NCI-H526 (cell line): ENCODE measurements at places on chromosomes 11 and 22.
A peak's percentile ranks its signal among the peaks of the same experiment; 100 is the strongest.

DNA sequence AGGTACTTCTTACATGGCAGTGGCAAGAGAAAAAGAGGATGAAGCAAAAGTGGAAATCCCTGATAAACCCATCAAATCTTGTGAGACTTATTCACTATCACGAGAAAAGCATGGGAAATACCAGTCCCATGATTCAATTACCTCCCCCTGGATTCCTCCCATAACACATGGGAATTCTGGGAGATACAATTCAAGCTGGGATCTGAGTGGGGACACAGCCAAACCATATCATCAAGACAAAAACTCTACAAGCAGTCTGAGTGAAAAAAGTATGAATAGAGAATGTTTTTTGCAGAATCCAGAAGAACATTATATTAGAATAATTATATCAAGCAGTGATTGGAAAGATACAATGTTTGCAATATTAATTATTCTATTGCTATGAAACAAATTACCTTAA lies 893.7 kb downstream of the FAM181B start:
- DNase-seq: no peak

DNA sequence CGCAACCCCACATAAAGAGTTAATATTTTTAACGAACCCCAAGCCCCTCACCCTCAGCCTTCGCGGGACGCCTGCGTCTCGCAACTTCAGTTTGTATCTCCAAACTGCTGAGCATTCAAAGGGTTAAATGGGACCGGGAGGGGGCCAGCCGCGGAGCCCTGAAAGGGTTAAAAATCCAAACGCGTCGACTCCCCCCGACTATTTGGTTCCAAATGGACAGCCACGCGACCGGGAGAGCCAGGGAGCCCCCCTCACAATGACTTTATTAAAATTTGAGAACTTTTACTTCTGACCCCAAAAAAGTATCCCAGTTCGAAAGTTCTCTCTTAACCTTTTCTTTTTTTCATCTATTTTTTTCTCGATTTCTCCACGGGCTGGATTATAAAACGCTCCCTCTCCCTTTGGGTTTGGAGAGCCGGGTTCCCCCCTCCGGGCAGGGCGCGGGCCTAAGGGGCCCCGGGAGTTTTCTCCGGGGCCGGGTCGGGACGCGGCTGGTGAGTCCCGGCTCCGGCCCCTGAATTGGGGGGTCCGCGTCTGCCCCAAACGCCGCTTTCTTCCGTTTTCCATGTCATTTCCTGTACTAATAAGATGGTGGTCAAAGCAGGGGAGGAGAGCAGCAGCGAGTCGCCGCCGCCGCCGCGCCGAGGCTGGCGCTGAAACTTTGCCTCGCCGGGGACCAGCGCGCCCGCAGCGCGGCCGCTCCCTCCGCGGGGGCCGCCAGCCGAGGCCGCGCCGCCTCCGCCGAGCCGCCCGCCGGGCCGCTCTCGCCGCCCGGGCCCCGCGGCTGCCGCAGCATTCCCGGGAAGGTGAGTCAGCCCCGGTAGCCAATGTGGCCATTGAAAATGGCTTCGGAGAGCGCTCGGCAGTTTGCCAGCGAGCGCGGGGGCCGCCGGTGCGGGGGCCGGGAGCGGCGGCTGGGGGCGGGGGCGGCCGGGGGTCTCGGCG lies at the start of gene PRDM11:
Gene PRDM11 (plus strand): TSS at position 568 of the 945 bp plus-strand sequence. CDS start 35,128 bp downstream, outside the sequence.
- no peak for DNase-seq

DNA sequence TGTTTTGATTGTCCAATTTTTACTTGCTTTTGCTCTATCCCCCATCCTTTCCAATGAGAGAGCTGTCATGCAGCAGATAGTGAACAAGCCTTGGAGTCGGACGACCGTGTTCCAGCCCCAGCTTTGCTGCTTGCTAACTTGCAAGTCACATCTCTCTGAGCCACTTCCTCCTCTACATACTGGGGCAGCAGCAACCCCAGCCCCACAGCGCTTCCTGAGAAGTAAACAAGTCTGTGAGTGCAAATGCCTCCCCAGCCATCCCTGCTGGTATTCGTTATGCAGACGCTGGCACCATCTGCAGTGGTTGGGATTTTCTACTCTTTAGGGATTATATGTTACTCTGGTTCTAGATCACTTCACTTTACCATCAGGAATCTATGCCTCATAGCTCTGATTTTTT lies 35.0 kb downstream of the TPBGL start:
- no peak for DNase-seq

DNA sequence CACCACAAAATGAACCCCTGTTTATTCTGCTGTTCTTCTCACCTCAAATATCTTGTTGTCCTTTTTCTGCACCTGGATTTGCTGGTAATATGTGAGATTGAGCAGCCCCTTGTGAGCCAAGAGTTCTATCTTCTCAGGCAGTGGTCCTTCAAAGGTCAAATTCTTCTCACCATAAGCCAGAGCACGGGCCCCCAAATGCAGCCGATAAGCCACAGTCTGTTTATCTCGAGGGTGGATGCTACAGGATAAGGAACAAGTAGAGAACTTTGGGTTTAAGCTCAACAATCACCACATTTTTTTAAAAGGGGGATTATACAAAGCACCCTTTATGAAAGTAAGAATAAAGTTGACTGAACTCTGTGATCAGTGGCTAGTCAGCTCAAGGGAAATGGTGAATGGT lies 15.8 kb downstream of the TBRG1 start:
- DNase-seq: no peak

DNA sequence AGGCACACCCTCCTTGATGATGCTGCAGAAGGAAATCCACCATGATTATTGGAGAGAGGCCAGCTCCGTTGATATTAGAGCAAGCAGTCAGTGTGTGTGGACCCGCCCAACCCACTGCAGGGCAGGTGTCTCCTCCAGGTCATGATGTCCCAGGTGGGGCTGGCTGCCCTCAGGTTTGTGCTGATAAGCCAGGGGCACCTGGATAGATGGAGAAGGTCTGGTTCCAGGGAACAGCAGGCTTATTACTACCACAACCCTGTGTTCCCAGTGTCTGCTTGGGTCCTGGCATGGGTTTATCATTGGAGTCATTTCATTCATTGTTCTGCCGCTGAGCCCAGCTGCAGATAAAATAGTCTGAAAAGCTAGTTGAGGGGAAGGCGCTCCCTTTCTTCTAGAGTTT lies 181.1 kb upstream of the NECTIN1 start:
- peak; percentile 47 for DNase-seq

DNA sequence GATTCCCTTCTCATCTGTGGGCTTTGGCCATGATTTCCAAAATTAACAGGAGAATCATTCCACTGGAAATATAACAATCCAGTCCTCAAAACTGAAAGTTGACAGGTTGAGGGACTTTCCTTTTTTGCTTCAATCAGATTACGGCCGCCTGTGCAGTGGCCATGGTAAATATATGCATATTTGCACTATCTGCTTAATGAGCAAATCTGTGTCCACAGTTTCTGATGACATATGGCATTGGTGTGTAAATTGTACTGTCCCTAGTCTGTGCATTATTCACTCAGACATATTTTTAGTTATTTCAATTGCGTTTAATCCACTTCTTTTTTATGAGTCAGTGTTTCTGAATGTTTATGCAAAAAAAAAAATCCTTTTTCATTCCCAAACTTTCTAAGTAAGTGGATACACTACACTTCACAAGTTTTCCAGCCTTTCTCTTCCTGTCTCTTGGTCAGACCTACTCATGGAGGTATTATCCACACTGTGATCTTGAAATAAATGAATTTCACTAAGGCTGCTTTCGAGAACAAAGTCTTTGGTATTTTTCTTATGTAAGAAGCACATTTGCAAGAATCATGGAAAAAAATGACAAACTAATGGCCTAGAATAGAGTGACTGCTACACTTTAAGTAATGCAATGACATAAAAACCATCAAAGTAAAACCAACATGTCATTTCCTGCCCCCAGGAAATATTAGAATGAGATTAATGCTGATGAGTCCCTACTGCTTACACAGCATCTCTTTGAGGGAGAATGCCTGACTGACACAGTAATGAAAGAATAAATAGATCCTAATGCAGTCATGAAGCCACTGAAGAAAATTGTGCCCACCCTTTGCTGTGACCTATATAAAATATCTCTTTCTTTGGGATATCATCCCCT lies 76.4 kb upstream of the MTNR1B start:
- DNase-seq: no peak

GRCh38 chr22:38760477-38761201 lies 4.8 kb upstream of the SUN2 start:
- peak; percentile 18 for DNase-seq

GRCh38 chr11:36948460-36949127 lies 350.6 kb upstream of the RAG2 start:
- no peak for DNase-seq
